Ecto neural progenitor cell (in vitro differentiated cells): ENCODE measurements at places on chromosomes 4 and X.

DNA sequence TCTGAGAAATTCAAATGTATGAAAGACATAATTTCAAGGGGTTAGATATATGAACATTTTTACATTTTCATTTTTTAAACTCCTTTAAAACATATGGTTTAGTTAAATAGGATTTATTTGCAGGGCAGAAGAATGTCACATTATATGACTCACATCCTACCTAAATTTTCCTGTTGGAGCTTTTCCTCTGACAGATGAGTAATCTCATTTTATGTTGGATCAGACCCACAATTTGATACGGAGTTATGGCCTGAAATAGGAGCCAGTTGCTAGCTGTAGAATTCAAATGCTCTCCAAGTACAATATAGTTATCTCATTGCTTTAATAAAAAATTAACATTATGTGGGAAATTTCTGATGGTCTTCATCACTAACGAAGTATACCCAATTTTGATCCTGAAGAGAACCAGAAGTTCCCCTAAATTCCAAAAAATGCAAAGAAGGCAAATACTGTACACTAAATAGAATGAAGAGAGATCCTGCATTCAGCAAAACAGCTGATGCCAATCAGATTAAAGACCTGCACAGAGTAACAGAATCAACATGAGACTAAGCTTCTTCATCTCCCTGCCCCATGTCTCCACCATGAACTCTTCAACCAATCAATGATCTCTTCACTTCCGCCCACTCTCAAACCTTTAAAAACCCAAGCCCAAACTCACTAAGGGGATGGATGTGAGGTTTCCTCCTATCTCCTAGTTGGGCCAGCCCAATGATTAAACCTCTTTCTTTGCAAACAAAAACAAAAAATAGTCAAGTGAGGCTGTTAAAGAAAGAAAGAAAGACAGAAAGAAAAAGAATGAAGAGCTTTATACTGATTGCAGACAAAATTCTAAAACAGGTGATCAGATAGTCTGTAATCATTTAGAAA, 10.9 kb upstream of the EXOSC9 start:
- DNase-seq, result no peak

GRCh38 chr4:8159537-8160232, 1.1 kb upstream of the ABLIM2 start:
- no peak for DNase-seq

DNA sequence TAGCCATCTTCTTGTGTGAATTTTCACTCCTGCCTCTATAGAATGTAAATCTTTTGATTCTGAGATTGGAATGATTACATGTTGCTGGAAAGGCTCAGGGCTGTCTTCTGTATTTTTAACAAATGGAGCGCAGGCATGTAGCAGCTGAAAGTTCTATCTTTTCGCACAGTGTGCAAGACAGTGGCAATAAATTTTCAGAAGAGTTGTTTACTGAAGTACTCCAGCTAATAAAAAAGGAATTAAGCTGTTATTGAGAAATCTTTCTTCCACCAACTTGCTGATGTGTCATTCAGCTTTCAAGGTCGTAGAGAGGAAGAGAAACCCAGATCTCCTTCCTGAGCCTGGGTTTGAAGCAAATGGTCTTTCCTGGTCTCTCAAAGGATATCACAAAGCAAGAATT, 122.0 kb upstream of the PUDP start:
- no peak for DNase-seq

- no peak for DNase-seq
Observed at GRCh38 chr4:128840711-128841318, 31.3 kb downstream of the JADE1 start.

DNA sequence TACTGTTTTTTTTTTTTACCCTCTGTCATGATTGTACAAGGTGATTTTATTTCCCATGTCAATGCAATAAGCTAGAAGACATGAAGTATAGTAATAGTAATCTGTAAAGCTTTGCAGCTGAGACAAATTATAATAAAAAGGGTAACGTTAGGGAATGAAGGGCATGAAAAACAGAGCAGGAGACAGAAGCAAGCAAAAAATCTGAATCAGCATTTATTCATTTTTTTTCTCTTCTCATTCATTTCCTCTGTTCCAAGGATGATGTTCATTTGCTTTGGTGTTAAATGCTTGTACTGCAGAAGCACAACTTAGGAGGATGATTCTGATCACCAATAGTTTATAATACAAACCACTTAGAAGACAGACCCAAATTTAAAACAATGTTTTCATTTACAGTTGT, 64.3 kb downstream of the CCKAR start:
- no peak for DNase-seq

- DNase-seq, result peak; percentile 90
Observed at GRCh38 chr4:7719354-7720174, 220.1 kb downstream of the AFAP1 start.

- no peak for DNase-seq
Observed at GRCh38 chr4:154254999-154255398, 236.6 kb downstream of the DCHS2 start.

GRCh38 chr4:61921920-61922319, 721.8 kb downstream of the ADGRL3 start:
- DNase-seq, result no peak

DNA sequence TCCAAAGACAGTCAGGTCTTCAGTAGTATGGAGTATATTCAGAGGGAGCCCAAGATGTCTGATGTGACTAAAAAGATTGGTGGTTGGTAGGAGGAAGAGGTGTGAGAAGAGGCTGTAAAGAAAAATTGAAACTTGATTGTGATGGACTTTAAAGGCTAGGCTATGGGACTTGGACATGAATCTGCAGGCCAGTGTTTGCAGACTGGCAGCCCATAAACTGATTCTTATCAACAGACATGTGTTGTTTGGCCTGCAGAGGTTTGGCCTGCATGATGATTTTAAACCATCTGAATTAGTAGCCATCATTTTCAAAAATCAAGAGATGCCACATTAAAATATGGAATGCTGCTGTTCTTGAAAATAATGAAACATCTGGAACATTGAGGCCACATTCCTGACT, 5.4 kb upstream of the AR start:
- no peak for DNase-seq

GRCh38 chr4:35867057-35867456, 377.3 kb downstream of the ARAP2 start:
- DNase-seq, result no peak

DNA sequence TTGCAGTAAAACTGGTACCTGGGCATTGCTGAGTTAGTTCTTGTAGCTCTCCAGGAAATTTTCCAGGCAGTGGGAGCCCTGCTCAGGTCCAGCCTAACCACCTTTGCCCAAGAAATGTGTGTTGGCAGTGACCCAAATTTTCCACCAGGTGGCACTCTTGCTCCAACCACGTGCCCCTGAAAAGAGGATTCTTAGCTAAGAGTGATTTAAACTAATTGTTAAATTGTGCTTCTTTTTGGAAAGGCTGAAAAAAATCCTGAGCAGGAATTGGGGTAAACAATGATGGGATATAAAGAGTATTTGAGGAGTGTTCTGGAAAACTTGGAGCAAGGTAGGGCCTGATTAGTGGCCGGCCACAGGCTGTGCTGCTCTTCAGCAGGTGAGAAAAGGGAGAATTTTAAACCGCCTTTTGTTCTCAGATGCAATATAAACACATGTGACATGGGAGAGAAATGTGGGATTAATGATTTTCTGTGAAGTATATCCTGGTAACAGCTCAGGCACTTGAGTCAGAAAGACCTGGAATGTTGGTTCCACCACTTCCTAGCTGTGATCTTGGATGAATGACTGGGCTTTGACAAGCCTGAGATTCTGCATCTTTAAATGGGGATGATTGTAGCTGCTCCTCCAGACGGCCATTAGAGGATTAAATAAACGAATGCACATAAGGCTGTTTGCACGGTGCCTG, 219.6 kb downstream of the PTTG2 start:
- DNase-seq, result peak; percentile 83

- no peak for DNase-seq
Observed at GRCh38 chrX:31350808-31351074, 278.9 kb upstream of the FTHL17 start.

GRCh38 chrX:22742174-22742573, 257.6 kb upstream of the DDX53 start:
- no peak for DNase-seq
